Stimulated activated CD8-positive, alpha-beta memory T cell treated with anti-CD3 and anti-CD28 coated beads, Interleukin-4, amount 100 ng/mL, for 4 hours (primary cell): ENCODE measurements at places on chromosomes 3 and 15.

GRCh38 chr15:42681119-42681518 is 55.8 kb downstream of the CDAN1 start:
- DNase-seq = no peak

GRCh38 chr3:79917561-79917960 is 149.8 kb upstream of the ROBO1 start:
- no peak for DNase-seq

GRCh38 chr15:98551936-98552562 is 96.3 kb upstream of the IGF1R start:
- no peak for DNase-seq

GRCh38 chr3:114379266-114379665 is 85.4 kb downstream of the TIGIT start:
- DNase-seq = no peak

GRCh38 chr3:71987089-71987735 is 202.3 kb upstream of the PROK2 start:
- no peak for DNase-seq

- no peak for DNase-seq
These were observed 420.3 kb upstream of the CFAP20DC start for GRCh38 chr3:59469948-59470723.

GRCh38 chr15:71612869-71613268 is 197.5 kb upstream of the NR2E3 start:
- no peak for DNase-seq

DNA sequence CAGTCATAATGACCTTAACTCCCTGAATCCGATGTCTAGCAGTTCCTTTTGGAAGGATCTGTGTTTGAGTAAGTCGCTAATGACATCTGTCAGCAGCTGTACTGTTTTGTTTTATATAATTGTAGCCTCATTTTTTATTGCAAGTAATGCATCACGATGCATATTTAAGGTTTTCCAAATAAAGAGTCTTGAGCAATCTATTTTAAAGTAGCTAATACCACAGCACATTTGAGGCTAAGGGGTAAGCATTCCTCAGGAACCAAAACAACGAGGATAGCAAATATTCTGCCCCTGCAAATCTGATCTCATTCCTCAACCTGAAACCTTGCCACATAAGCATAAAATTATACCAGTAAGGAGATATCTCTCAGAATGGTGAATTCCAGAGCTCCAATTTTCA is 98.7 kb downstream of the TBC1D5 start:
- no peak for DNase-seq

DNA sequence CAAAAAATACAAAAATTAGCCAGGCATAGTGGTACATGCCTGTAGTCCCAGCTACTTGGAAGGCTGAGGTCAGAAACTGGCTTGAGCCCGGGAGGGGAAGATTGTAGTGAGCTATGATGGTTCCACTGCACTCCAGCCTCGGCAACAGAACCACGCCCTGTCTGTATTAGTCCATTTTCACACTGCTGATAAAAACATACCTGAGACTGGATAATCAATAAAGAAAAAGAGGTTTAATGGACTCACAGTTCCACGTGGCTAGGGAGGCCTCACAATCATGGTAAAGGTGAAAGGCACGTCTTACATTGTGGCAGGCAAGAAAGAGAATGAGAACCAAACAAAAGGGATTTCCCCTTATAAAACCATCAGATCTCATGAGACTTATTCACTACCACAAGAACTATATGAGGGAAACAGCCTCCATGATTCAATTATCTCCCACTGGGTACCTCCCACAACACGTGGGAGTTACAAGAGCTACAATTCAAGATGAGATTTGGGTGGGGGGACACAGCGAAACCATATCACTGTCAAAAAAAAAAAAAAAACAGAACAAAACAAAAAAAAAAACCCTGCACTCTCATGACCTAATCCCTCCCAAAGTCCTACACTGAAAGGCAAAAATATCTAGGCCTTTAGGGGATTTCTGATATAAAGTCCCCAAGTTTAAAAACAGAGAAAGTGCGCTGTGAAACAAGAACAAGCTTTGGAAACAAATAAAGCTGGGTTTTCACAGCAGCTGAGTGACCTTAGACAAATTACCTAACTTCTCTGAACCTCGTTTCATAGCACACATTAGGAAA is 224.7 kb downstream of the IGSF11 start:
- DNase-seq = no peak

DNA sequence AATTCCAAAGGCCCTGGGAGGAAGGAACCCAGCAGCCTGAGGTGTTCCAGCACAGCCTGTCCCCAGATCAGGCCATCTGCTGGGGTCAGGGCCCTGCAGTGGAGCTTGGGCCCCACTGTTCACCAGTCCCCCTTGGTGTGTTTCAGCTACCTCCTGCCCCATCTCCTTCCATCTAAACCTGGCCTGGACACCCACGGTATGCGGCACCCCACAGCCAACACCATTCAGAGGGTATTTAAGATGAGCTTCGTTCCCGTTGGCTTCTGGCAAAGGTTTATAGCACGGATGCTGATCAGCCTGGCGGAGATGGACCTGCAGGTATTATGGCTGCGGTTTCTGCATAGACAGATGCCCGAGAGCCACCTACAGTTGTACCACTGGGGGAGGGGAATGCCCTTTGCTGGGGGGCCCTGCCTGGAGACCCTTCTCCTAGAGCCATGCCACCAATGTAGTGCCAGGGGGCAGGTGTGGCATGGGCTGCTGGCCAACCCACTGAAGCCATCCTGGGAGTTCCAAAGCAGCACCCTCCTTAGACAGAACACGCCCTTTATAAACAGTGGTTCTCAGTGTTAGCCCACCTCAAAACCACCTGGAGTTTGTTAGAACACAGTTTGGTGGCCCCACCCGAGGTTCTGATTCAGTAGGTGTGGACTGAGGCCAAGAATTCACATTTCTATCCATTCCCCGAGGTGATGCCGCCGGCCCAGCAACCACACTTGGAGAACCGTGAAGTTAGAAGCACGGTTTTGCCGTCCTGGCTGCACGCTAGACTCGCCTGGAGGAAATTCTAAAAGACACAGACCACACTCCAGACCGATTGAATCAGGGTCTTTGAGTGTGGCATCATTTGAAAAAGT is 126.9 kb downstream of the LRRK1 start:
- no peak for DNase-seq

- DNase-seq = no peak
These were observed 37.1 kb downstream of the PHC3 start for GRCh38 chr3:170144437-170144843.

- DNase-seq = no peak
These were observed 54.5 kb upstream of the CHRNA7 start for GRCh38 chr15:31975830-31976229.

- no peak for DNase-seq
These were observed 54.4 kb upstream of the TLE3 start for GRCh38 chr15:70152070-70152480.

- no peak for DNase-seq
These were observed 3.7 kb downstream of the CIB1 start for GRCh38 chr15:90230071-90230494.

DNA sequence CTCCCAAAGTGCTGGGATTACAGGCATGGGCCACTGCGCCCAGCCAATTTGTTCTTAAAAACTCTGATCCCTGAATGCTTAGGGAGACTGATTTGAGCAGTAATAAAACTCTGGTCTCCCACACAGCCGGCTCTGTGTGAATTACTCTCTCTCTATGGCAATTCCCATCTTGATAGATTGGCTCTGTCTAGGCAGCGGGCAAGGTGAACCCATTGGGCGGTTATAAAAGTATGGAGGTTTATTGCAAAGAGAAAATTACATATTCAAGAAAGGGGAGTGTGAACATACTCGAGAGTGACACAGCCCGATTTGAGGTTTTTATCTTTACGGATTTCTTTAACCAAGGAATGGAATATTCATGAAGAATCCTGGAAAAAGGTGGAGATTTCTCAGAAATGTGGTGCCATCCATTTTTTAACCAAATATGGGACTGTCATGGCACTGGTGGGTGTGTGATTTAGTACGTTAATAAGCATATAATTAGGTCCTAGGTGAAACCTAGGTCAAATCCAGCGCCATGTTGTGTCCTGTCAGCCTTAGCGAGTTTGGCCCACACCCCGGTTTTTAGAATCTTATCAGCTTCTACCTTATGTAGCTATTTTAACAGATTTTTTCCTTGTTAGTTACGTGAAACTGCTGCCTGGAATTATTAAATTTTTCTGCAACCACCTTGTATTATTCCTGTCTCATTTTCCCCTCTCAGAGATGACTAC is 7.2 kb upstream of the GMPS start:
- no peak for DNase-seq

DNA sequence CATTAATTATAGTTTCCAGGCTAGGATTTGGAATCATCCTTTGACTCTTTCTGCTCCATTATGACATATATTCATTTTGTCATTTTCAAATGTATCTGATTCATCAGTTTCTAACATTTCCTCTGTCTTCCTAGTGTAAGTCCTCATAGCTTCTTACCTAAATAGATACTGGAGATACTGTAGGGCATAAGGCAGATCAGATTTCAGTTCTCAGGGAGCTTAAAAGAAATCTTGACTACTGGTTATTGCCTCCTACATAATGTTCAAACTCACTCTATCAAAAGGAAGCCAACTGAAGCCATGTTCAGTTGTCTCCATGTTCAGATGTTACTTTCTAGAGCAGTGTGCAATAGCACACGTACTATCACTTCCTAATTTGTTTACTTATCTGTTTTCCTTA is 29.6 kb upstream of the CTDSPL2 start:
- DNase-seq = no peak

DNA sequence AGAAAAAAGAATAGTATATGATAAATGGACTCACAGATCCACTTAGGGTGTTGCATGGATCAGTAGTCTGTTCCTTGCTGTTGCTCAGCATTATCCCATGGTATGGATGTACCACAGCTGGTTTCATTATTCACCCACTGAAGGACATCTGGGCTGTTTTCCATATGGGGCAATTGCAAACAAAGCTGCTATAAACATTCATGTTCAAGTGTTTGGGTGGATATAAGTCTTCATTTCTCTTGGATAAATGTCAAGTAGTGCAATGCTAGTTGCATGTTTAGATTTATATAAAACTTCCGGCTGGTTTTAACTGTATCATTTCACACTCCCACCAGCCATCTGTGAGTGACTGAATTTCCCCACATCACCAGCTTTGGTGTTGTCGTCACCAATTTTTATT is 137.7 kb downstream of the ASB7 start:
- no peak for DNase-seq

GRCh38 chr3:155391104-155391503 is 97.6 kb upstream of the STRIT1 start:
- no peak for DNase-seq

DNA sequence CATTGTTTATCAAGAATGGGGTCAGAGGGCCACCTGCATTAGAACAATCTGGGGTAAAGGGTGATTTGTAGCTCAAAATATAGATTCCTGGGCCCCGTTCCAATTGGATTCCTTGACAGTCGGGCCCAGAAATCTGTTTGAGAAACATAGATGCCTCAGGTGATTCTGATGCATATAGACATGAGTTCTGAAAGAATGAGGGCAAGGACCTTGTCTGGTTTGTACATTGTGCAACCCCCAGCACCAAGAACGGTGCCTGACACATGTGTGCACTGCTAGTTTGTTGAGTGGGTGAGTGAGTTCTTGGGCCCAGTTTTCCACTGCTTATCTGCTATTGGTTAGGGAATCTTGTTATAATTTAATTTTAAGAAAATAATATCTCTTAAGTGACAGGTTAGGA is 16.6 kb downstream of the CRYBG3 start:
- no peak for DNase-seq

- DNase-seq = no peak
These were observed 113.2 kb downstream of the MBNL1 start for GRCh38 chr3:152381881-152382295.

DNA sequence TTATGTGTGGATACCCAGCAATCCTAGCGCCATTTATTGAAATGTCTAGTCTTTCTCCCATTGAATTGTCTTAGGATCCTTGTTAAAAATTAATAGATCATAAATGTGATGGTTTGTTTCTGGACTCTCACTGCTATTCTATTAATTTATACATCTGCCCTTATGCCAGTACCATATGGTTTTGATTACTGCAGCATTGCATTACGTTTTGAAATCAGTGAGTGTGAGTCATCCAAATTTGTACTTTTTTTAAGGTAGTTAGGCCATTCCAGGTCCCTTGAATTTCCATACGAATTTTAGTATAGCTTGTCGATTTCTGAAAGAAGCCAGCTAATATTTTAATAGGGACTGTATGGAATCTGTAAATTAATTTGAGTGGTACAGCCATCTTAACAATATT is 648.6 kb upstream of the ZNF385D start:
- DNase-seq = no peak

DNA sequence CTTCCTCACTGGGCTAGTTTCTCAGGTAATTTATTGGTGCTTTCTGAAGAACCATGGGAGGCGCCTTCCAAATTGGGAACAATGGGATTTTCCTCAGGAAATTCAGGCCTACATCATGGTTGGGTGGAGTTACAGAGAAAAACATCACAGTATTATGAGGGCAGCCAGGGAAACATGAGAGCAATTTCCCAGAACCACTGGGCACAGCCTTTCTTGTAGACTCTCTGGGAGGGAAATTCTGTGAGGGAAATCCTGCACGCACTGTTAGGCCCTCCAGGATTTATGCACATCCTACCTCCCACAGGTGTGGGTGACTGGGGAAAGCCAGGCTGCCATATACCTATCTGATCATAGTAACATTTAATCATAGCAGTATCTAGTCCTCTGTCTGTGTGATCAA is 13.2 kb downstream of the POPDC2 start:
- DNase-seq = no peak

GRCh38 chr3:69738315-69738714 is 949 bp upstream of the MITF start:
- no peak for DNase-seq

GRCh38 chr3:155859859-155860258 is 5.6 kb upstream of the SLC33A1 start:
- no peak for DNase-seq

DNA sequence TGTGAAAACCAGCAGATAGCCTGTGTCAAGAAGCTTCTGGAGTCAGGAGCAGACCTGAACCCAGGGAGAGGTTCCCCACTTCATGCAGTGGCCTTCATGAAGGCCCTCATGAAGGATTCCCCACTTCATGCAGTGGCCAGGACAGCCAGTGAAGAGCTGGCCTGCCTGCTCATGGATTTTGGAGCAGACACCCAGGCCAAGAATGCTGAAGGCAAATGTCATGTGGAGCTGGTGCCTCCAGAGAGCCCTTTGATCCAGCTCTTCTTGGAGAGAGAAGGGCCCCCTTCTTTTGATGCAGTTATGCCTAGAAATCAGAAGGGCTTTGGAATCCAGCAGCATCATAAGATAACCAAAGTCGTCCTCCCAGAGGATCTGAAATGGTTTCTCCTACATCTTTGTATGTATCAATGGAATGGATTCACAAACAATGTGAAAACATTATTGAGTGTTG is 103.9 kb upstream of the CHD2 start:
- no peak for DNase-seq

- DNase-seq = no peak
These were observed 1033.9 kb downstream of the FHIT start for GRCh38 chr3:60217156-60217911.

- peak; percentile 44 for DNase-seq
These were observed 85.7 kb downstream of the ATP2B2 start for GRCh38 chr3:10419637-10420232.

- DNase-seq = no peak
These were observed 27.3 kb upstream of the RAD18 start for GRCh38 chr3:8990266-8991215.

GRCh38 chr3:155362808-155363689 is 69.6 kb upstream of the STRIT1 start:
- DNase-seq = no peak

GRCh38 chr3:14539742-14540491 is at the start of gene GRIP2:
Gene GRIP2 (minus strand): TSS chr3:14540342. CDS start chr3:14540308, 34 bp downstream.
- DNase-seq = no peak

- peak; percentile 57 for DNase-seq
These were observed at the start of gene STT3B for GRCh38 chr3:31532587-31533168. Gene STT3B (plus strand): TSS chr3:31532925. CDS start chr3:31532999, 74 bp downstream.
